ENCODE measurements at places on chromosomes 2 and 18.

GRCh38 chr2:217703102-217703501 lies 299.7 kb downstream of the TNS1 start:
- DNase-seq = no peak

GRCh38 chr2:143604566-143604959 lies 475.3 kb downstream of the ARHGAP15 start:
- no peak for DNase-seq

GRCh38 chr2:128474036-128474955 lies 155.6 kb upstream of the HS6ST1 start:
- DNase-seq = no peak

DNA sequence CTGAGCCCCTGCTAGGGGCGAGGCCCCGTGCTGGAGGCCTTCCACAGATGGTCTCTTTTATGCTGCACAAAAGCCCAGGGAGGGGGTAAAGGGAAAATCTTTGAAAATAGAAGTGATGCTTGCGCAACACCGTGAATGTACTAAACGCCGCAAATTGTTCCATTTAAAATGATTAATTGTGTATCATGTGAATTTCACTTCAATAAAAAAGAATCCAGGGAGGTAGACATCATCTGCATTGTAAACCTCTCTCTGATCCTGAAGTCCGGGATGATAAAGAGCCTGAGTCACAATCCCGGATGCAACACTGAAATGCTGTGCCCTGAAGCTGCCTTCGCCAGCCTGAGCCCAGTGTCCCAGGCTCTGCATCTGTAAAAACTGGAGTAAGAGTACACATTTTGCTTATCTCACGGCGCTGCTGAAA lies 107.7 kb upstream of the PPP1CB start:
- DNase-seq = no peak

DNA sequence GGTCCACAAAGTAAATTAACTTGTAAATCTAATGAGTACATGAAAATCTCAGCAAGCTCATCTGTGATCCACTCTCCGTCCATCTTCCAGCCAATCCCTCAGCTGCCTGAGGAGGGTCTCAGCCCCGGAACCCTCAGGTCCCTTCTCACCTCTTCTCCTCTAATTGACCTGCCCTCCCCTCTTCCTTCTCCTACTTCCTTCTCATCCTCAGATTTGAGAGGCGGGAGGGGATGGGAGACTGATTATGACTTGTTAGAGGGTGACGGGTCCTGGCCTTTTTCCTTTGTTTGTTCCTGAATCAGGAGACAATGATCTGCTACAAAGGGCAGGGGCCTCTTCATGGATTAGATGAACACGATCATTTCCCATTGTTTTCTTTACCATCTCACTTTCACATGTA lies 80.1 kb downstream of the CYBRD1 start:
- no peak for DNase-seq

DNA sequence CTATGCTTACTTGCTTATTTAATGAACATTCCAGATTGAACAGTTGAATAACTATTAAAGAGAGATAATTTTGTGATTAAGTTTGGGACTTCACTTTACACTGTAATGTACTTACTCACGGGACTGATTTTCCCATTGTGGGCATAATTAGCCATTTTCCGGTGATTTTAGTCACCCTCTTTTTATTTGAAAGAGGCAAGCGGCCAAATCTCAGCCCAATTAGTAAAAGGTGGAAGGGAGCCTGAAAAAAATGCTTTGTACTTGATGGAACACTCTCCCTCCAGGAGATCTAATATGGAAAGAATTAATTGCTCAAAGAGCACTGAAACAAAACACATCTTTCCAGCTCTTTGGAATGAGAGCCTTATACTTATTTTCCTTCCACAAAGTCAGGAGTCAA lies 50.2 kb downstream of the CALCRL start:
- DNase-seq = no peak

GRCh38 chr2:241635756-241636155 lies 1.2 kb downstream of the THAP4 start:
- DNase-seq = no peak

DNA sequence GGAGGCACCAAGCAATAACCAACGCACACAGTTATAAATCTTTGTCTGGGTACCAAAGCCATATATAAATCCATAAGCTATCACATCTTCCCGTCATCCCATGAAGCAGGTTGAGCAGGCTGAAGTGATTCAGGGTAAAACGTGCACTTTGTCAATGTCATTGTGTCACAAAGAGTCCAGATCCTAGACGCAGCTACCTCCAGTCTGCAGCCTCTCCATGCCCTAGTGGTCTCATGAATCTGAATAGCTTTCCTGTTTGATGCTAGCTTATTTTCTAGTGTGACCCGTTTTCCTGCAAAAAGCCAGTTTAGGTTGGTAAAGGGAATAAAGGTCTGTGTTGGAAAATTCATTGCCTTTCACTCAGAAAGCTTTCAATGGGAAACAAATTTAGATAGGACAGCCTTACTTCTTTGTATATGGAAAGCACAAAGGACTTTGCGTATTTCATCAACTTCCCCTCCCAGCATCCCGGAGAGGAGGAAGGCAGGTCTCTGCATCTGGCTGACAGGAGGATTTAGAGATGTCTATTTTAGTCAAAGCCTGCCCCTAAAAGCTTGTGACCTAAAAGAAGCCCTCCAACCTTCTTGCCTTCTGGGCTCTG lies 222.3 kb upstream of the ARL4C start:
- DNase-seq = no peak

- peak; percentile 72 for DNase-seq
Observed at GRCh38 chr18:48676756-48677368, 138.0 kb downstream of the CTIF start.

DNA sequence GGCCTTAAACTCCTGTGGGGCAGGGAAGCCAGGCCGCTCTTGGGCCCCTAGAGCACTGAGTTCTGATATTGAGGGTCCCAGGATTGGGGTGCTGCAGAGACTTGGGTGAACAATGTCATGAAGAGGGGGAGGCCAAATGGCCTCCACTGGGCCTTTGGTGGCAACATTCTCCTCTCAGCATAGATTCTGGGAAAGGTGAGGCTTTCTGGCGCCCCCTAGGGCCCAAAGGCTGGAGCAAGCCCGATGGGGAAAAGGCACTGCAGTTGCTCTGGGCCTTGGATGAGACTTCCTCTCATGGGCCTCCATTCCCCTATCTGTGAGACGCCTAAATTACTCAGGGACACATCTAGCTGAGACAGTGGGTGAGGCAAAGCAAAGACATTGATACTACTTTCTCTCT lies 84.8 kb downstream of the ACAA2 start:
- peak; percentile 13 for DNase-seq

DNA sequence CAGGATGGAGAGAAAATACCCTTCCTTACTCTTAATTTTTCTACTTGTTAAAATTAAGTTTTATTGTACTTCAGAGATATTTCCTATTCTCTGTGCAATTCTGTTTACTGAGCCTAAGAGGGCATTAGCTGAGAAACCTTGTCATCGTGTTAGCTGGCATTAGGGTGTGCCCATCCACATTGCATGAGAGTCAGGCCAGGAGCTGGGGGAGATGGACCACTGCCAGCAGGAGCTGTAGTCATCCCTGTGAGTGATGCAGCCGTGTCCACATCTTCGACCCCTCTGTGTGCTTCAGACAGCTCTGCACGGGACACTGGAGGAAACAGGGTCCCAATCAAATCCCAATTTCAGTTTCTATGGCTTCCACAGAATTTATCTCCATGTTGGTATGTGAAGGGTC lies 34.2 kb downstream of the ABCA12 start:
- no peak for DNase-seq

DNA sequence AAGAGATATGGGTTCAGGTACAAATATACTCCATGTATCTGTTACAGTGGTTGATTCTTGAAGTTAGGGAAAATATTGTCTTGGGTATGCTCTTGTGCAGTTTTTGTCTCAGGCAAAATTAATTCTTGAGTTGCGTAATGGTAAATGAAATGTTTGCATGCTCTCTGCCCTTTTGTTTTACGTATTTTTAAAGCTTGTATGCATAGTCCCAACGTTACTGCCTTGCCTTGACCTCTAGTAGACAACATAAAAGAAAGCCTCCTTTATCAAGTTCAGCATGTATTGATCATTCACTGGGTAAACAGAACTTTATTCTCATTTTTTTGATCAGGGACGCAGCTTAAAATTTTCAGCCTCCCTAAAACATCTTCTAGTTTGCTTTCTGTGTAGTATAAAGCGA lies 283.1 kb downstream of the THSD7B start:
- DNase-seq = no peak

GRCh38 chr2:167293172-167293781 lies 405.0 kb downstream of the XIRP2 start:
- no peak for DNase-seq

Measured in CD4-positive, alpha-beta T cell treated with Interleukin-6 for 4 hours (primary cell).